Urinary bladder (tissue), 4 donors: ENCODE measurements at places on chromosomes 3 and 15. TPM values are rescaled to one million over a fixed set of nuclear protein-coding genes. Genes with fewer than 3 reads are reported as not detected.

- no peak for DNase-seq
These were observed 9.8 kb upstream of the CNTN3 start for GRCh38 chr3:74624301-74624700.

- DNase-seq = peak; percentile 65
These were observed 8.6 kb upstream of the RPL29 start for GRCh38 chr3:52004163-52004787.

The P3H2 gene
- polyA plus RNA-seq = 9.8 TPM

The ZNF620 gene
- 2.1 TPM for polyA plus RNA-seq

- DNase-seq = no peak
These were observed 72.8 kb upstream of the ITGA11 start for GRCh38 chr15:68504681-68505170.

DNA sequence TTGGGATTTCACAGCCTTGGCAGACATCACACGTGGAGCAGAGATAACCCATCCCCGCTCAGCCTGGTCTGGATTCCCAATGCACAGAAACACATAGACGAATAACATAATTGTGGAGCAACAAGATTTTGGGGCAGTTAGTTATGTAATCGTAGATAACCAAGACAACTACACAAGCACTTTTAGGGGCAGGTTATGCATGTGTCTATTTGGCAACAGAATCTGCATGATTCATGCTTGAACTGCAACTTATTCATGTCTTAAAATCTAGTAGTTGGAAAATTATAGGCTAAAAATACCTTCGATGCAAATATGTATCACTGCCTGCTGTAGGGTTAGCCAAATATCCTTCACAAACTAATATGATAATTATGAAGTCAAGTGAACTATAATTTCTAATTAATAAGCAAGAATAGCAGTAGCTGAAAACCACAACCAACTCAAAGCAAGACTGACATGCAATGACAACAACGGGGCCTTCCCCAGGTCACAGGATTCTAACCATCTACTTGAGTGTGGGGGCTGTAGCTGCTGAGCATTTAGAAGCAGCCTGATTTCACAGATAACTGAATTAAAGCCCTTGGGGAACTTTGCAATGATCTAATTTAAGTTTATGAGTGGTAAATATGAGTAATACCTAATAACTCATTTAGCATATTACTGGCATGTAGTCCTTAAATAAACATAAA is 31.1 kb downstream of the DGKG start:
- no peak for DNase-seq

The CCDC54 gene
- not detected for polyA plus RNA-seq

DNA sequence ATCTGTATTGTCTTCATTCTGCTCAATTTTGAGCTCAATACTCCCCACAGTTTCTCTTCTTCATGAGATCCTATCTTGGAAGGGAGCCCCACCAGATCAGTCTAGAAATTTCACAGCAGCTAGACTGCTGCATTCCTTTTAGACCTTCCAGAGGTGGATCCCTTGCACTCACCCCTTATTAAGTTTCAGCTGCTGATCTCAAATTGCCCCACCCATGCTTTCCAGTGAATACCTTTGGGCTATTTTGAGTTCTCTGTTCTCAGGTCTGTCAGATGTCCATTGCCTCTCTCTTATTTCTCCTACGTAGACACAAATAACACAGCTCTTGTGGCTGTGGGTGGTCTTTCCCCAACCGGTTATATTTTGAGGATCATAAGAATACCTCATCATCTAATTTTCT is 60.8 kb downstream of the GPR156 start:
- no peak for DNase-seq

- DNase-seq = no peak
These were observed 2.2 kb upstream of the MEIS2 start for GRCh38 chr15:37102305-37103162.

DNA sequence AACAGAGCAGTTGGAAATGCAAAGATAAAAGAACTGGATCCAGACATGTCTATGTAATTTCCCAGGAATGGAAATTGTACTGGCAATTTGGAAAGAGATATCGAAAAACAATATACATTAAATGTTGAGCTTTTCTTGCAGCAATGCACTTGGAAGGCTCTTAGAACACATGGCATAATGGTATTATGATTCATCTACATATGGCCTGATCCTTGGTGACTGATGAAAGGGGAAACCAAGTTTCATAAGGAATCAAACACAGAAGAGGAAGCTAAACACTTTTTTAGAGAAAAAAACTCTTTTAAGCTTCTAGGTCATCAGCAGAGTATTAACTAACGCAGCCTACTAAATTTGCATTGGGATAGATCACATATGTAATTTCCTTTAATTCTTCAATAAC is 12.4 kb upstream of the GREM1 start:
- DNase-seq = no peak
